ENCODE measurements at places on chromosomes 4 and X.

- peaks cover 11% of the 10 kb centered on the region for H3K36me3 ChIP-seq
- no peaks in the 10 kb centered on the region for H3K27me3 ChIP-seq
- no peaks in the 10 kb centered on the region for H3K4me1 ChIP-seq
- DNase-seq: no peak
- no peak overlapping the region for H3K4me3 ChIP-seq
Measured at GRCh38 chr4:8373973-8374545, 66.5 kb downstream of the ACOX3 start.

- H3K27ac ChIP-seq: no peak overlapping the region
- no peak for DNase-seq
- no peak overlapping the region for H3K4me3 ChIP-seq
- no peaks in the 10 kb centered on the region for H3K36me3 ChIP-seq
- peaks cover 22% of the 10 kb centered on the region for H3K27me3 ChIP-seq
Measured at GRCh38 chrX:103233263-103233662, 18.4 kb downstream of the BEX4 start.

- H3K4me1 ChIP-seq: no peaks in the 10 kb centered on the region
- H3K27ac ChIP-seq: no peak overlapping the region
- H3K36me3 ChIP-seq: no peaks in the 10 kb centered on the region
Measured at GRCh38 chr4:100347241-100347640, 157.0 kb upstream of the DDIT4L start.

GRCh38 chr4:2813446-2814405 lies 20.8 kb downstream of the SH3BP2 start:
- peaks cover 59% of the 10 kb centered on the region for H3K4me1 ChIP-seq
- H3K27ac ChIP-seq: peak overlapping the region; percentile 99
- H3K36me3 ChIP-seq: peaks cover 51% of the 10 kb centered on the region
- no peaks in the 10 kb centered on the region for H3K27me3 ChIP-seq
- H3K4me3 ChIP-seq: peak overlapping the region; percentile 94

DNA sequence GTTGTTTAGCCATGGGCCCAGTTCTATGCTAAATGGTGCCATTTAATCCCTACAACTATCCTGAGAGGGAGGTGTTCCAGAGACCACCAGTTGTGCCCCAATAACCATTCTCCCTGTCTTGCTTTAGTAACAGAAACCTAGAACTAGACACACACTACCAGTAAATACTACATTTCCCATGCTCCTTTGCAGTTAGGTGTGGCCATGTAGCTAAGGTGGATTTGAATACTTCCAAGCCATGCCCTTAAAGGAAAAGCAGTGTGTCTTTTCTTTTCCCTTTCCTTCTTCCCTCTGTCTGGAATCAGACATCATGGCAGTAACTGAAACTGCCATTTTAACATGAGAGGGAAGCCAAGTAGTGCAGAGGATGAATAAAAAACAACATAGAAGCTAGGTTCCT lies 90.9 kb upstream of the TMEM33 start:
- no peak overlapping the region for H3K27ac ChIP-seq
- no peak overlapping the region for H3K4me3 ChIP-seq
- no peak for DNase-seq
- no peaks in the 10 kb centered on the region for H3K36me3 ChIP-seq
- peaks cover 19% of the 10 kb centered on the region for H3K27me3 ChIP-seq

- no peak for DNase-seq
- peaks cover 30% of the 10 kb centered on the region for H3K27me3 ChIP-seq
- no peak overlapping the region for H3K27ac ChIP-seq
Measured at GRCh38 chrX:37787423-37787869, 7.6 kb downstream of the CYBB start.

GRCh38 chr4:53532521-53532920 lies 58.8 kb downstream of the LNX1 start:
- H3K27ac ChIP-seq: no peak overlapping the region
- no peaks in the 10 kb centered on the region for H3K4me1 ChIP-seq
- no peak for DNase-seq
- no peak overlapping the region for H3K4me3 ChIP-seq
- no peaks in the 10 kb centered on the region for H3K36me3 ChIP-seq

DNA sequence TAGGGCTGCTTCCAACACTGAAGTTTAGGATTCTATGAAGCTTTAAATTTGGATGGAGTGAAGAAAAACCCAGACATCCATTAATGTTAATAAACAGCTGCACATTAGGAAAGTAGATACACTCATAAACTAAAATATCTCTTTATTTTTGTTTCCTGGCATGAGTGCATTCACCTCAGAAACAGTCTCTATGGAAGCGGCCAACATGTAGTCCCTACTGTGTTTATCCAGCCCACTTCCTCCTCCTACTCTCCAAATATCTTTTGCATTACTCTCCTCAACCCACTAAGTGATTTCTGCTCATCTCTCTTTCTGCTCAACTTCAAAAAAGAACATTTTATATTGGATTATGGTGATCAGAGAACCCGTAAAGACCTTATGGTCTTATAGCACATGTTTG lies 180.3 kb upstream of the MXRA5 start:
- H3K4me1 ChIP-seq: no peaks in the 10 kb centered on the region
- no peaks in the 10 kb centered on the region for H3K27me3 ChIP-seq
- no peaks in the 10 kb centered on the region for H3K36me3 ChIP-seq
- no peak overlapping the region for H3K4me3 ChIP-seq
- no peak overlapping the region for H3K27ac ChIP-seq
- no peak for DNase-seq

GRCh38 chr4:152673489-152673888 lies 6.3 kb downstream of the TMEM154 start:
- DNase-seq: no peak
- H3K4me1 ChIP-seq: peaks cover 30% of the 10 kb centered on the region
- no peak overlapping the region for H3K27ac ChIP-seq
- H3K27me3 ChIP-seq: no peaks in the 10 kb centered on the region

- no peak for DNase-seq
- H3K4me1 ChIP-seq: peaks cover 2% of the 10 kb centered on the region
- peaks cover 29% of the 10 kb centered on the region for H3K27me3 ChIP-seq
- H3K36me3 ChIP-seq: no peaks in the 10 kb centered on the region
- no peak overlapping the region for H3K27ac ChIP-seq
Measured at GRCh38 chrX:39458779-39459178, 639.0 kb downstream of the BCOR start.

DNA sequence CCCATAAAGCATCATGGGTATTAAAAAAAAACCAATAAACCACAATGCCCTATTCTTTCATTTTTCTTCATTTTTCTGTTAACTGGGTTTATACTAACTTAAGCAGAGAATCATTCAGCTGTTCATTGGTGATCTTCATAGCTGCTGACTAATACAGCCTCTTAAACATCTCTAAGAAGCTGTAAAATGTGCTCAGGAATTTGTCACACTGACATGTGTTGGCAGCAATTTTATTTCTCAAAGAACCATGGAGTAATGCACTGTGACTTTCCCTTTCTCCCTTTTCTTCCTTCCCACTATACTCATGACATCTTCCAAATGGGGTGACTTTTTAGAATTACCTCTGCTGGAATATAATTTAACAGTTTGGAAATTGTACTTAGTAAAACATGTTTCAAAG lies 315.4 kb downstream of the ANTXR2 start:
- no peak overlapping the region for H3K27ac ChIP-seq
- no peaks in the 10 kb centered on the region for H3K36me3 ChIP-seq
- peaks cover under 1% of the 10 kb centered on the region for H3K27me3 ChIP-seq
- no peak for DNase-seq
- H3K4me3 ChIP-seq: no peak overlapping the region

DNA sequence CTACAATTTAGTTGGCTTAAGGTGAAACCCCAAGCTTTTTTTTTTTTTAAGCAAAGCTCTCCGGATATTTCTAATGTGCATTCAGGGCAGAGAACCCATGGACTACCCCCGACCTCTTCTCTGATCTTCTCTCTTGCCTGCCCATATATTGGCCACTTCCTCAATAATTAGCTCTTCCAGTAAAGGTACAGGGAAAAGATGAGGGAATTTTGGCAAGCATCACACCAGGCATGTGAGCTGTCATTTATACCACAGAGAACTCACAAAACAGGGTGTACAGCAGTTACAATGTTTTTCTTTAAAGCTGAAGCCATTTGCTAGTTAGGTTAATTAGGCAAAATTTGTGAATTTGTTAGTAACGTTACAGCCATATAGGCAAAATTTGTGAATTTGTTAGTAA lies 73.3 kb downstream of the GAB1 start:
- H3K27me3 ChIP-seq: peaks cover 20% of the 10 kb centered on the region
- H3K36me3 ChIP-seq: no peaks in the 10 kb centered on the region
- H3K4me3 ChIP-seq: no peak overlapping the region
- DNase-seq: no peak

DNA sequence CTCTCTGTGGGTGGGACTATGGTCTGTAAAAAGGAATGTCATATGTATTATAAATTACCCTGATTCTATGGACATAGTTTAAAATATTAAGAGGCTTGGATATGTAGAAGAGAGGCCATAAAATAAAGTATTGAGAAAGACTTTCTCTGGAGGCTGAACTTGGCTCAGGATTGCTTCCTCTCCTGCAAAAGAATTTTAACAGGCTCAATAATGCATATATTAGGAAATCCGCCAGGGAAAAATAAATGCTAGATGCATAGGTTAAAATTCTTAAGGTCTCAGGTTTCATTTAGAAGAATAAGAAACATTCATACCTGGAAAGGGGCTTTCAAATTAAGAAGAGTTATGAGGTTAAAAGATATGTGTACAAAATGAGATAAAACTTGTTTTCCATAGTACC lies 424.3 kb downstream of the ARAP2 start:
- no peak for DNase-seq
- no peaks in the 10 kb centered on the region for H3K27me3 ChIP-seq
- H3K4me1 ChIP-seq: no peaks in the 10 kb centered on the region
- no peaks in the 10 kb centered on the region for H3K36me3 ChIP-seq

Measured in activated T-cell treated with anti-CD3 and anti-CD28 coated beads, Interleukin-2, amount 50 U/mL, for 24 hours (primary cell).